ENCODE measurements at places on chromosomes 5 and 9.

DNA sequence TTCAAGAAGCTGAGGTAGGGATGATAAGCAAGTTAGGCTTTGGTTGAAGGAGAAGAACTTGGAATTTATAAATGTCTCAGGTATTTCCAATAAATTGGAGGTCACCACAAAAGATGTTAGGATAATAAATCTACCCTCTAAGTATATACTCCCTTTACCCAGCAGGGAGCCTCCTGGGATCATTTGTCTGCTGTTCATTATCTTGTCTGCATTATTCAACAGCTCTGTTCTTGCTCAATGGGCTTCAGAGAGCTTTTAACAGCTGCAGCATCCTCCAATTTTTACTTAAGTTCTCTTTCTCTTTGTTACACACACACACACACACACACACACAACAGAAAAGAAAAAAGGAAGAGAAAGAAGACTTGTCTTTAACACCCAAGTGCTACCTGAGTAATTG lies 51.7 kb upstream of the VPS13A start:
- no peak for DNase-seq

DNA sequence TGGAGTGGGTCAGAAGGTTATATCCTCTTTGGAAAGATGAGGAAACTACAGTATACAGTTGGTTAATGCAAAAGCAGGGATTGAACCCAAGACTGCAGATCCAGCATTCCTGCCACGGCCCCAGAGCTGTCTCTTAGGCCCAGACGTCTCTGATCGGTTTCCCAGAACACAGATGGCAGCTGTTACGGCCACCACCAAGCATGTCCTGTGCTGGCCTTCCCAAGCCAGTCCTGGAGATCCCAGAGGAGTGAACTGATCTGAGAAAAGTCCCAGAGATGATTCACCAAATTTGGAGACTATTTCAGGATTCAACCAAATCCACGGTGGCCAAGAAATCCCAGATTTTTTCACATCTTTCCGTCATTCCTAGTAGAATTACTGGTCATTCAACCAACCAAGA lies 20.1 kb downstream of the TNIP1 start:
- DNase-seq, result no peak

DNA sequence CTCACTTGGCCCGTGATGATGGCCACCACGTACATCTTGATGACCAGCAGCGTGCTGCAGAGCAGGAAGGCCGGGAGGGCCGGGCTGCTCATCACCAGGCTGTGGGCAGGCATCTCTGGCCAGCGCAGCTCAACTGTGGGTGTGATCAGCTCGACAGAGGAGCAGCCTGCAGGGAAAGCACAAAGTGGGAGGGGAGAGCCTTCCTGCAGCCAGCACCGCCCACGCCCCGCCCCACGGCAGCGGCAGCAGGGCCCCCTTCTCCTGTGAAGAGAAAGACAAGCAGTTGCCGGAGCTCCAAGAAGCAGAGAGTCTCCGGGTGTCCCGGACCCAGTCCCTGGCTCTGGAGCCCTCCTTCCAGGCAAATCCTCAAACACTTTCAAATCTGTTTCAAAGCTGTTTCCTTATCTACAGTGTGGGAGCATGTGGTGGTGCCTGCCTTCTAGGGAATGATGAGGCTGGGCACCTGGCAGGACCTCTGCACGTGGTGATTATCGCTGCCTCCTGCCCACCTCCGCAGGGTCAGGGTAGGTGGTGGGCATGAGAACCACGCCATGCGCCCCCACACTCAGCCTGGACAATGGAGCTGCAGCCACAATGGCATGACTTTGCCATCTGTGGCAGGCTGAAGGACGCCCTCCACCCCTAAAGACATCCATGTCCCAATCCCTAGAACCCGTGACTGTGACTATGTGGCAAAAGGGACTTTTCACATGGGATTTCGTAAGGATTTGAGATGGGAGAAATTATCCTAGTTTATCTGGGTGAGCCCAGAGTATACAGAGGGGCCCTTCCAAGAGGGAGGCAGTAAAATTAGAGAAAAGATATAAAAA lies at the start of gene PTGES:
PTGES (minus strand) TSS at position 143 of the 830 bp plus-strand sequence; CDS start at position 113, 30 bp downstream.
- peak; percentile 78 for DNase-seq

DNA sequence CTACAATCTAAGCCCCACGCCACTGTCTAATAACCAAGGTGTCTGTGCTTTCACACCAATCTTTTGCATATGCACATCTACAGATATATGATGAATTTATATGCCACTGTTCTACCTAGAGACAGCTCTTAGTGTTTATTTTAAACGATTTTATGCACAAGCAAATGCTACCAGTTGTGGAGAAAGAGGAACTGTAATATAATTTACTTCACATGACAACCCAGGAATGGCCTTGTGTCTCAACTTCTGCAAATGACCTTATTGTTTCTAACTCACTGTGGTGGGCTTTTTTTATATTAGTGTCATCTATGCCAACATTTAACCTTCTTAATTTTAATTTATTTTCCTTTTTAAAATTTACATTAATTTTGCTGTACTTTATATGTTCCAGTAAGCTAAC lies 531.1 kb upstream of the TLE4 start:
- no peak for DNase-seq

DNA sequence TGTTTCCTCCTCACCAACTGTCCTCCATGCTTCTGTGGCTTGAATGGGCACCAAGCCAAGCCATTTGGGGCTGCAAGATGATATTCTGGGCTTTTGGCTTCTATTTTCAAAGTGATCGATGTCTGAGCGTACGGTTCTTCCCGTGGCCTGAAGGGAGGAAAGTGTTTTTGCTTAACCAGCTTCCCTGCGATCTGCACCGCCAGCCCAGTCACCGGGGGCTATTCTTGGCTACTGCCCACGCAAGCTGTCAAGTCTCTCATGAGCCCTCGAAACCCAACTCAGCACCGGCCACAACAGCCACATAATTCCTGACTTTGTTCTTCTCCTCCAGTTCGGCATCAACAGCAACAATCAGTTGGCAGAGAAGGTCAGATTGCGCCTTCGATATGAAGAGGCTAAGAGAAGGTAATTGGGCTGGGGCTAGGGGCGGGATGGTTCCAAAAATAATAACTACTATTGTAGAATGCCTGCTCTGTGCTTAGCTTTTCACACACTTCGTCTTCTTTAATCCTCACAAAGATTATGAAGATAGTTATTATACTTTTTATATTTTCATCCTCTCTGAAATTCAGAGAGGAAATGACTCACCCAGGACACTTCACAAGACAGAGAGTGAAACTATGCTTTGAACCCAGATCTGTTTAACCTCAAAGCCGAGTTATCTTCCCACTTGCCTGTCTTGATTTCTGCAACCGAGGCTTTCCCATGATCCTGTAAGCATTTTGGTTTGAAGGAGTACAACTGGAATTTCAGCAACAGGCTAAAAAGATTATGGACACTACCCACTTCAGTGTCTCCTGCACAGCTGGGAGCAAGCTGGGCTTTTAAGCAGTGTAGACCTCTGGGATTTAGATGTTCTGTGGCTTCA lies 76.4 kb upstream of the RARS1 start:
- peak; percentile 59 for DNase-seq

GRCh38 chr9:69497816-69498215 lies 172.8 kb downstream of the ENTREP1 start:
- DNase-seq, result no peak

- no peak for DNase-seq
Observed at GRCh38 chr5:616484-617039, 4.4 kb downstream of the CEP72 start.
